ENCODE measurements at places on chromosomes 7 and 10.
A peak's percentile ranks its signal among the peaks of the same experiment; 100 is the strongest.

DNA sequence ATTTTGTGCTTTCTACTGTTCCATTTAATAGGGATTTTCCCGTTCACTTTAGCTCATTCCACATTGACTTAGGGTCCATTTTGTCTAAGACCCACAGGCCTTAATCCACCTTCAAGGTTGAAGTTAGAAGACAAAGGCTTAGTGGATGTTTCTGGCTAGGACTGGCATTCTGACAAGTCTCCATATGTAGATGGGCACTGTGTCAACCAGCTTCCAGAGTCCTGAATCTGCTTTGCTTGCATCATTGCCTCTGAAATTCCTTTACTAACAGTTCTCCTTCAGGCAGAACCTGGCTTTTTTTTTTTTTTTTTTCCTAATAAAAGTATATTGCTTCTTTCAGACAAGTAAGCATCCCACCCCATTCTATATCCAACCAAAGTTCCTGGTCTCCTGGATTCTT, 69.6 kb upstream of the PDCD4 start:
- DNase-seq, result peak; percentile 29

DNA sequence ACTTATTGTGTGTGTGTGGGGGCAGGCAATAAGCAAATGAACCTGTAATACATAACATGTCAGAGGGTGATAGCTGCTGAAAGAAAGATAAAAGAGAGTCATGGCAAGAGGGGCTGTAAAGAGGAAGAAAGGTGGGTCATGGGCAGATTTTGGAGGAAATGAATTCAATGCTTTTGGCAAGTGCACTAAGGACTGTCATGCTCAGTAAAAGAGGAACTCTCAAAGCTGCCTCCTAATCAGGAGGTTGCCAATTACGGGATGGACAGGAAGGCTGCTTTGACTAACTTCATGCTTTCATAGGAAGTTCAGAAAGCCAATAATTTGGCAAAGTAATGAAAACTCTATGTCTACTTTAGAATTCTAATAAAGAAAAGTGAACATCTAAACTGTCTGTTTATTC, 401.2 kb downstream of the SH2D4B start:
- DNase-seq, result no peak

DNA sequence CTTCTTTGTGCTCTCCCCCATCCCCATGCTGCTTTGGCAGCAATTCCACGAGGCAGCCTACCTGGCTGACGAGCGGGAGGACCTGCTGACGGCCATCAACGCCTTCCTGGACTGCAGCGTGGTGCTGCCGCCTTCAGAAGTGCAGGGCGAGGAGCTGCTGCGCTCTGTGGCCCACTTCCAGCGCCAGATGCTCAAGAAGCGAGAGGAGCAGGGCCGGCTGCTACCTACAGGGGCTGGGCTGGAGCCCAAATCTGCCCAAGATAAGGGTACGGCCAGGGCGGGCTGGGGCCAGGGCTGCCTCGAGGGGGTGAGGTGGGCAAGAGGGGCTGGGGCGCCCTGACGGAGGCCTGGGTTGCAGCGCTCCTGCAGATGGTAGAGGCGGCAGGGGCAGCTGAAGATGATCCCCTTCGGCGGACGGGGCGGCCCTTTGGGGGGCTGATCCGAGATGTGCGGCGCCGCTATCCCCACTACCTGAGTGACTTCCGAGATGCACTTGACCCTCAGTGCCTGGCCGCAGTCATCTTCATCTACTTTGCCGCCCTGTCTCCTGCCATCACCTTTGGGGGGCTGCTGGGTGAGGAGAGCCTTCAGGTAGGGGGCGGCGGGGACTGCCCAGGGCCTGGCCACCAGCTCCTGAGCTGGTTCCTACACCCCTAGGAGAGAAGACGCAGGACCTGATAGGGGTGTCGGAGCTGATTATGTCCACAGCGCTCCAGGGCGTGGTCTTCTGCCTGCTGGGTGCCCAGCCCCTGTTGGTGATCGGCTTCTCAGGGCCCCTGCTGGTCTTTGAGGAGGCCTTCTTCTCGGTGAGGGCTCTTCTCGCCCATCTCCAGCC, 9.4 kb downstream of the FASTK start:
- DNase-seq, result no peak

- peak; percentile 14 for DNase-seq
Observed at GRCh38 chr7:84941291-84941690, 245.6 kb downstream of the SEMA3D start.

GRCh38 chr10:48990226-48990625, 50.6 kb upstream of the LRRC18 start:
- no peak for DNase-seq
